ENCODE measurements at places on chromosomes 16 and 17.

GRCh38 chr17:36900160-36900512, 37.1 kb upstream of the LHX1 start:
- DNase-seq: no peak

GRCh38 chr16:81645266-81645694, 133.8 kb upstream of the PLCG2 start:
- DNase-seq: peak; percentile 68

GRCh38 chr16:25553711-25554436, 137.9 kb upstream of the HS3ST4 start:
- DNase-seq: peak; percentile 53

GRCh38 chr17:81075307-81075706, 40.4 kb downstream of the BAIAP2 start:
- DNase-seq: no peak

GRCh38 chr17:19248928-19249574, 11.9 kb downstream of the EPN2 start:
- DNase-seq: no peak

GRCh38 chr16:77191259-77191969, 424 bp downstream of the MON1B start:
- DNase-seq: no peak

GRCh38 chr17:80942423-80943345, 49.0 kb upstream of the CHMP6 start:
- DNase-seq: no peak

GRCh38 chr16:57930533-57930932, 40.4 kb downstream of the CNGB1 start:
- DNase-seq: no peak

- no peak for DNase-seq
These were observed 64.0 kb downstream of the MRM1 start for GRCh38 chr17:36665417-36665816.

DNA sequence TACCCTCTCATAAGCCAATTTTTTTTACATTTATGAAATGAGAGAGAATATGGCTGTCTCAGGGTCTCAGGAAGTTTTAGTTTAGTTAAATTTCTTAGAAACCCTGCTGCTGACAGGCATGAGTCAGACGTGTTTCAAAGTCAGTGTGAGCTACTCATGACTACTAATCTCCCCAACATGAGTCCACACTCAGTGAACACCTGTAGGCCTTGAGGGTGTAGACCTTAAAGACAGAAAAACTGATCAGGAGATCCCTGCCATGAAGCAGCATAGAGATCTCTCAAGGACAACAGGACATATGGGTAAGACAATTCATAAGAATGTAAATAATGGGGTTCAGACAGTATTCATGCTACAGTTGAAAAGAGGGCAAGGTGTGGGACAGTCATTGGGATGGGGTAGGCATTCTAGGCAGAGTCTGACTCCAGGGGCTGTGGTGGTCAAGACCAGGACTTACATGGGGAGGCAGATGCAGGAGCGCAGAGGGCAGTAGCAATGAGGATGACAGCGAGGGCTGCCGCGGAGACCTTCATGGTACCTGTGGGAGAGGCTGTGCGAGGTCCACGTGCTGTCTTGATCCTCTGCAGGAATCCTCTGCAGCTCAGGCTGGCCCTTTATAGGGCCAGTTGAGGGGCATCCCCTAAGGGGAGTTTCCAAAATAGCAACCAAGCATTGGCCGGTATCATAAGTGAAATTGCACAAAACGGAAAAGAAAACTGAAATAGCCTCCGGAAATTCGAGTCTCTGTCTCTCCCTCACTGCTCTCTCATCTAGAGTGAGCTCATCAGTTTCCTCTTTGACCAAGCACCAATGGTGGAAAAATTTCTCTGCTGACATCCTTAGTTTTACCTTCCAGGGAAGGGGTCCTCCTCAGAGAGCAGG, at the start of gene CCL5:
Gene CCL5, minus strand, starts transcription at position 588 of the 882 bp plus-strand sequence.
- peak; percentile 31 for DNase-seq

DNA sequence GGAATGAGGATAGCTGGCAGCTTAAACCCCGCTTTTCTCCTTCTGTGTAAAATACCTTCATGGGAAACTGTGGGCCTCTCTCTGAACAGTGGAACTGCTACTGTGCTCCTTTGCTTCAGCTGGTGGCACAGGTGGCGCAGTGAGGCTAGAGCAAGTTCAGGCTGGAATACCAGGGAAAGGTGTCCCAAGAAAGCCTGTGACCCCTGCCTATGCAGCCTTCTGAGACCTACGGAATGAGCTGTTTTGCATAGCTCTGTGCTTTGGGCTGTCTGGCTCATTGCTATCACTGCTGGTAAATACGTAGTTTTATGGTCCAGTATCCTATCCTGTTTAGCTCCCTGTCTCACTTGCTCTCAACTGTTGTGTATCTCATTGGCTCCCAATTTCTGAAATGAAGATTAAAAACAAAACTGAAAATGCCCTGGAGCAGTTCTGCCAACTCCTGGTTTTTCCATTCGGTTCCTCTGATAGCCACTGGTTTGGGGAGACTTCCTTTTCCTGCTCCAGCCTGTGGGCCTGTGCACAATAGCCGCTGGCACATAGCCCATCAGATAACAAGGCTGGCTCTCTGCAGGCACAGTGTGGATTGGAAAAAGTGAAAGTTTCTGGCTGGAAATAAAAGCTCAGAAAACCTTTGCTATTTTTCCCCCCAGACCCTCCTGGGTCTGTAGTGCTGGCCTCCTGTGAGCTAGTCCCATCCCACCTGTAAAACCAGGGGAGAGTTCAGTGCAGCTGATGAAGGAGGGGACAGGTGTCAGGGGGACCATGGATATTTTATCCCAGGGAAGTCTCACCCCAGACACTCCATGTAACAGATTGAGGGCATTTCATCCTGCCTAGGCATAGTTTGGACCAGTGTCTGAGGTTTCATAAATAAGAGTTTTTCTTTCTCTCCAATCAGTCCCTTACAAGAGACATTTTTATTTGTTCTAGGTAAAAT, 24.0 kb downstream of the LIMD2 start:
- DNase-seq: peak; percentile 20

GRCh38 chr17:69367298-69367697, 40.4 kb upstream of the ABCA5 start:
- no peak for DNase-seq

DNA sequence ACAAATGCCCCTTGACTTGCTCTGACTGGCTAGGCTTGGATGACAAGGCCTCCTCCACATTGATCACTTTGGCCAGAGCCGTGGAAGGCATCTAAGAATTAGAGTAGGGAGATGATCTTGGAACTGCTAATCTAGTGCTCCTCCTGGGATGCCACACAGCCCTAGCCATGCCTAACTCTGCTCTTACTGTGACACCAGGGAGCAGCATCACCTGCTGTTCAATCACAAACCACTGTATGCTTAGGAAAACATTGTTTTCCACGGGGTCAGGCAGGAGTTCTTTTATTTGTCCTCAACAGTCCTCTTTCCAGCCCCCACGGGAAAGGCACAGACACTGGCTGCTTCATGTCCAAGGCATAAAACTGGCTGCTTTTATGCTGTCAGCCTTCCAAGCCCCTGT, 46.3 kb downstream of the C16orf78 start:
- no peak for DNase-seq

- no peak for DNase-seq
These were observed 60.4 kb downstream of the MYOCD start for GRCh38 chr17:12726131-12726530.

GRCh38 chr16:65675161-65675560, 553.3 kb upstream of the CDH11 start:
- no peak for DNase-seq

DNA sequence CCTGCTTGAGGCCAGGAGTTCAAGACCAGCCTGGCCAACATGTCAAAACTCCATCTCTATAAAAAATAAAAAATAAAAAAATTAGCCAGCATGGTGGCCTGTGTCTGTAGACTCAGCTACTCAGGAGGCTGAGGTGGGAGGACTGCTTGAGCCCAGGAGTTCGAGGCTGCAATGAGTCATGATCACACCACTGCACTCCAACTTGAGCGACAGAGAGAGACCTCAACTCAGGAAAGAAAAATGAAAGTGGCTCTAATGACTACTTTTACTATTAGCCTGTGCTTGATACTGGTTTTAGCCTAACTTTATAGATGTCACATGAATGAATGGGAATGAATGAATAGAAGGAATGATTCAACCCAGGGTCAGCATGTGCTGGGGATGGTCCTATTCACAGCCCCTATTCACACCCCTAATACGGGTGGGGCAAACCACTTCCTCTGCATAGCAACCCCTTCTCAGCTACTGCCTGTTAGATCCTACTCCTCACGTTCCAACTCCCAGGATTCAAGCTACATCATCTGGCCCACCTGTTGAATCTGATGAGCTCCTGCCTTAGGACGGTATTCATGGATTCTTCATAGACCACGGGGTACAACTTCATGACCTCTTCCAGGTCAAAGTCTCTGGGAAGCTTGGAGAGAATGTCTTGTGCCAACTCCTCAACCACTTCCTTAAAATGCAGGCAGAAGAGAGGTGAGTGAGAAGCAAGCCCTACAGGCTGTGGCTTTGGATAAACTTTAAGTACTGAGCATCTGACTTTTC, 40.5 kb downstream of the LYRM1 start:
- no peak for DNase-seq

- DNase-seq: no peak
These were observed 270.6 kb upstream of the TNRC6C start for GRCh38 chr17:77687921-77688320.

- no peak for DNase-seq
These were observed 271.4 kb downstream of the MAF start for GRCh38 chr16:79329166-79329521.

DNA sequence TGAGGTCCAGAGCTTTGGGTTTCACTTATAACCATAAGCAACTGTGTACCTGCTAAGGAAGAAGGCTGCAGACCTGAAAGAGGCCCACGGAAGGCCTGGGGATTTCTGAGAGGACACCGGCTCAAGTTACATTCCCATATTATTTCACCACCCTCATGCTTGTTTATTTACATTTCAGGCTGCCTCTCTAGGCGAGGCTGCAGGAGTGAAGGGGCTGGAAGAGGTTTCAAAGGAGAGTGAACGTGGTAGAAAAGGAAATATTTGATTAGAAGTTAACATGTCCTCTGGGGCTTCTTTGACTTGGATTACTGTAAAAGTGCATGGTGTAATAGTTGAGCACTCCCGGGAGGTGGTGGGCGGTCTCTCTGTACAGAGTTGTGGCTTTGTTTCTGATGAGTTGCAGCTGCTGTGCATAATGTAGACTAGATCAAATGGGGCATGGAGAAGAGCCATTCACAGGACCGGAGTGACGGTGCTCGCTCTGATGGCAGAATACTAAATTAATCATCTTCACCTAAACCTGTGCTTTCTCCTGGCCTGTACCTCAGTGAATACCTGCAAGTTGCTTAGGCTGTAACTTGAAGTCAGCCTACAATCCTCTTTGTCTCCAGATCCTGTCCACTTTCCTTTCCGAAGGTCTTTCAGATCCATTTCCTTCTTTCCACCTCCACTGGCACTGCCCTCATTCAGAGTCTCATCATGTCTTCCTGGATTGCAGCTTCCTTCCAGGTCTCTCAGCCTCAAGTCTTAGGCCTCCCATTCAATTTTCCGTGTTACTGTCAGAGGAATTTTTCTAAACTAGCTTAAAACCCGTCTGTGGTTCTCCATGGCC, 1.9 kb upstream of the CPD start:
- DNase-seq: peak; percentile 24

- no peak for DNase-seq
These were observed 58.3 kb downstream of the WIPI1 start for GRCh38 chr17:68398691-68399637.

- DNase-seq: peak; percentile 41
These were observed 2.5 kb downstream of the ALOX15B start for GRCh38 chr17:8041249-8041928.

DNA sequence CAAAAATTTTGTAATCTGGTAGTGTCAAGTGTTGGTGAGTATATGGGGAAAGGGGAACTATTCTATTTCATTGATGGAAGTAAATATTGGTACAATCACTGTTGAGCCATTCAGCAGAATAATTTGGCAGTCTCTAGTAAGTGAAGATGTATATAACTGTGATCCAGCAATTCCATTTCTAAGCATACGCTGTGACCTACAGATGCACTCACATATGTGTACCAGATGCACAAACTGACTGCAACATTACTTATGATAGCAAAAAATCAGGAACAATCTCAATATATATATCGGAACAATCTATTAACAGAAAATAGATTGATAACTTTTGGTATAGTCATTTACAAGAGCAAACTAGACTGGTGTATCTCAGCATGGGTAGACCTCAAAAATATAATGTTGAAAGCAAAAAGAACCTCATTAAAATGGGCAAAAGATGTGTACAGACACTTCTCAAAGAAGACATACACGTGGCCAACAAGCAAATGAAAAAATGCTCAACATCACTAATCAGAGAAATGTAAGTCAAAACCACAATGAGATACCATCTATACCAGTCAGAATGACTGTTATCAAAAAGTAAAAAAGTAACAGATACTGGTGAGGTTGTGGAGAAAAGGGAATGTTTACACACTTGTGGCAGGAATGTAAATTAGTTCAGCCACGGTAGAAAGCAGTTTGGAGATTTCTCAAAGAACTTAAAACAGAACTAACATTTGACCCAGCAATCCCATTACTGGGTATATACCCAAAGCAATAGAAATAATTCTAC, 20.7 kb downstream of the ADAP2 start:
- no peak for DNase-seq

- no peak for DNase-seq
These were observed 103.3 kb upstream of the CLEC3A start for GRCh38 chr16:77918809-77919707.

DNA sequence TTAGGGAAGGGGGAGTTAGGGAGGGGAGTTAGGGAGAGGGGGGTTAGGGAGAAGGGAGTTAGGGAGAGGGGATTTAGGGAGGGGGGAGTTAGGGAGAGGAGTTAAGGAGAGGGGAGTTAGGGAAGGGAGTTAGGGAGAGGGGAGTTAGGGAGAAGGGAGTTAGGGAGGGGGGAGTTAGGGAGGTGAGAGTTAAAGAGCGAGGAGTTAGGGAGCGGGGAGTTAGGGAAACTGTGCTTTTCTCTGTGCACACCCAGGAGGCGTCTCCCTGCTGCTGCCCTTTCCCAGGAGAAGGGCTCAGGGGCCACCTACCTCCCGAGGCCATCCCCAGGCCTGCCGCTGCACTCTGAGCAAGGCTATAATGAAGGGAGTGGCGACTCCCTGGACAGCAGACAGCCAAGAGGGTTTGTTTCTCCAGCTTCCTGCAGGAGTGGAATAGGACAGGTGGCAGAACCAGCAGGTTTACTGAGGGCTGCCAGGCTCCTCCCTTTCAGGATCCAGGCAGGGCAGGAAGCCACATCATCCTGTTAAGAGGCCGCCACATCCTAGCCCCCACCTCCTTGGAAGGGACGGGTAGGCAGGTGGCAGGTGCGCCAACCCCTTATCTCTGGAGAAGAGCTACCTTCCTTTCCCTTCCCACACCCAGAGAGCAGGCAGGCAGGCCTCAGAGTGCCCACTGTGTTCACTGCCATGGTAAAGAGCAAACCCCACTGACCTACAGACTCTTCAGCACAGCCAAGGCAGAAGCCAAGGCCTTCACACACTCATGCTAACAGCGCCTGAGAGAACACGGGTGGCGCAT, 4.3 kb downstream of the CANT1 start:
- DNase-seq: no peak
